NCI-H2107 (cell line): ENCODE measurements at places on chromosomes 13 and 19.

- DNase-seq = no peak
Observed at GRCh38 chr13:34522808-34523207, 419.3 kb upstream of the NBEA start.

DNA sequence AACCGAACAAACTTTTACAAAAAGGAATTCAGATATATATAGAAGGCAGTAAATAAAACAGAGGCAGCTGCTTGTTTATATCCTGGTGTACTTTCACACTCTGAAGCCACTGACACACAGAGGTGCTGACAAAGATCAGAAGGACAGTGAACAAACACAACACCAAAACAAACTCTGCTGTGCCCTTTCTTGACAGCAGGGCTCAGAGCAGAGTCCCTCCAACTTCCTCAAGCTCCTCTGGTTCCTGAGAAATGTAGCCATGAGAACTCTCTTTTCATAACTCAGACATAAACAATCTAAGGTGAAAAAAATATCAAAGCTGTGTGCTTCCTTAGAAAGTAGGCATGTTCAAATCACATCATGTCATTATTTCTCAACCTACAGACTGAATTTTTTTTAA lies 1052.8 kb upstream of the SPRY2 start:
- no peak for DNase-seq

DNA sequence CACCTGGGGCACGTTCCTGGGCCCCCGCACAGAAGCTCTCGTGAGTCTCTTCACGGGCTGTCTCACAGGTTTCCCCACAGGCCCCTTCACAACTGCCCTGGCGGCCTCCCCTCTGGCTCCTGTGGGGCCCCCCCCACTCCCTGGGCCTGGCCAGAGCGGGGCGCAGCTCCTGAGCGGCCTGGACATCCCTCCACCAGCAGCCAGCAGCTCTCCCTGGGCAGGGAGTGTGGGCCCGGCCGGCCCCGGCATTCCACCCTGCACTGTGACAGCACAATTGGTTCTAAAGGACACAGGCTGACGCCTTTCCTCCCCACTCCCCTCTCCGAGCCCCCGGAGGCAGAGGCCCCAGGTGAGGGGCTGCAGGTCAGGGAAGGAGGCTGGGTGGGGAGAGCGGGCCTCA lies 9.5 kb upstream of the TIMM13 start:
- no peak for DNase-seq

- no peak for DNase-seq
Observed at GRCh38 chr13:78129359-78129758, 210.7 kb upstream of the EDNRB start.

- no peak for DNase-seq
Observed at GRCh38 chr19:48415395-48415794, 21.9 kb downstream of the GRIN2D start.

DNA sequence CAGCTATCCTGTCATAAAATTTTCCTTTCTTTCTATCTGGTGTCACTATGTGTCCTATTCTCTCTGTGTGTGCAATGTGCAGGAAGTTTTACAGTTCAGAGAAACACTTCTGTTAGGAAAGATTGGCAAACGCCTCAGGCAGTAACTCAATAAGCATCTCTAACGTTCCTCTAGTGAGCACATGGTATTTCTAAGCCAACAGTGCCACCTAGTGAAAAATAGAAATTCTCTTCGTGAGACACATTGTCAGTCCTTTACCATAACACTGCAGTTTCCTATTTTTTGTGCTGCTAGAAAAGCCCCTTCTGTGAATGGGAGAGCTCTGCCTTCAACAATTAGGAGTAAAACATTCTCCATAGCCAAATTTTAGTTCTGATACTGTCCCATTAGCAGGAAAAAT lies 50.7 kb downstream of the ZNF723 start:
- no peak for DNase-seq

DNA sequence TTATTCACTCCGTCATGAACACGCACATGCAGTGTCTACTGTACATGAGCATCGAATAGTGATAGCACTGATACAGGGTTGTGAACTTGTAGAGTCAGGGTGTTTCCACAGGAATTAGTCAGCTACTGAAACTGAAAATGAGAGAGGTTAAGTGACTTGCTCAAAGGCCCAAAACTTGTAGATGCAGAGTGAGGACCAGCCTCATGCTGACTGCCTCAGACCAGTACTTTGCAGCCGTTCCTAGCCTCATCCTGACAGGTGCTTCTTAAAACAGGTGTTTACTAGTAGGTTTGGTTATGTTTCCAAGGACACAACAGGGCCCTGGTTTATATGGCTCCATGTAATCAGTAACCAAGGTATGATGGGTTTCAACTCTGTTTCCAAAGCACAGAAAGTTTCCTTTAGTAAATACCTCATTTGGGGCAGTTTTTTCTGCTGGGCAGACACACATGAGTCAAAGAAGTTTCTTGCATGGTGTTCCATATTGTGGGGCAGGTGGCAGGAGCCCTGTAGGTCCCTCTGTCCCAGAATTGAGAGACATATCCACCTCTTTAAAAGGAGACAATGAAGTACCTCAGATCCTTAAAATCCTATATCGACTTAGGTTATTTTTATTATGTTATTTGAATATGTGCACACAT lies 16.0 kb downstream of the FGF9 start:
- no peak for DNase-seq

DNA sequence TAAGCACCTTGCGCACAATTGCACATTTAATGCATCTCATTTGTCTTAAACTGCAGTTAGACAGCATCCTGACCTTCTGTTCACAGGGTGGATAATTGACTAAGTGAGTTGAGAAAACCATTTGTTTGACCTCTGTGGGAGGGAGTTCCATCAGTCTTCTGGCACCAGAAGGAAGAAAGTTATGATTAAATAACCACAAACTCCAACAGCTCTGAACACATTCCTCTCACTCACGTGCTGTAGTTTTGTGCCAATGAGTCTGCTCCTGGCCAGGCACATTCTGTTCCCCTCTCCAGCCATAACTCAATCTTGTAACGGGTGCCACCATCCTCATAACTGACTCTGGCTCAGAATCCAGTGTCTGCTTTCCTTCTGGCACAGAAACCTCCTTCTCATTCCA lies 817.2 kb downstream of the SLITRK1 start:
- DNase-seq = no peak

- DNase-seq = no peak
Observed at GRCh38 chr19:55452749-55453346, 8.6 kb downstream of the ISOC2 start.

DNA sequence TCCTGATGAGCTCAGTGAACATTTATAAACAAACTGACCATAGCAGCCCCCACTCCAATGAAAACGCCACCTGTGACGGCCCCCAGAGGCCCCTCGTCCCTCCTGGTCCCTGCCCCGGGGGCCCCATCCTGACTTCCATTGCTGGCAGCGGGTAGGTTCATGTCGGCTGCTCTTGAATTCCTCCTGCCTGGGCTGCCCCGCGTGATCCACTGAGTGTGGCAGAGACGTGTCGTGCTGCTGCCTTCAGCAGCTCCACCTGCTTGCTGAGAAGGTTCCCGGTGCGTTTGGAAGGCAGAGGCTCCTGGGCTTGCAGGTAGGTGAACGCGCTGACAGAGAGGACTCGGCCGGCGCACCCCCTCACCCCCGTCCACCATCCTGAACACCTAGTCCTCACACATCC lies 11.6 kb downstream of the C2CD4C start:
- DNase-seq = no peak

DNA sequence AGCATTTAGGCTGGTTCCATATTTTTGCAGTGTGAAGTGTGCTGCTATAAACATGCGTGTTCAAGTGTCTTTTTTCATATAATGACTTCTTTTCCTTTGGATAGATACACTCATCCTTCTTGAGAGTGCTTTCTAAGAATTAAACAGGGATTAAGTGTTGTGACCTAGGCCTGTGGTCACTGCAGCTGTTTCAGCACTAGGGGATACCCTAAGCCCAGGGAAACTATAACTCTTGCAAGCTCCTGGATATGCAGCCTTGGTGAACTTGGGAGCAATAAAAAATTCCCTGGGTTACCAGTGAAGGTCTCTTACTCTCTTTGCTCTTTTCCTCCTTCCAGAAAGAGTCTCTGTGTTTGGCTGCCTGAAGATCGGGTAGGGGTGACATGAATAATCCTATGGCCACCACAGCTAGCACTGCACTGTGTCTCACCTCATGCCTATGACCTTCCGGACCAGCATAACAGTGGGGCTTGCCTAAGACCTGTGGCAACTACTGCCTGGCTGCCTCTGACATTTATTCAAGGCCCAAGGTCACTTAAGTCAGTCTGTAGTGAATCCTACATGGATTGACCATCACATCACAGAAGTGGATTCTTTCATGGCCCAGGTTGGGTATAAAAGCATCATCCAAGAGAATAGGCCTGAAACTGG lies 799.7 kb downstream of the DACH1 start:
- no peak for DNase-seq

DNA sequence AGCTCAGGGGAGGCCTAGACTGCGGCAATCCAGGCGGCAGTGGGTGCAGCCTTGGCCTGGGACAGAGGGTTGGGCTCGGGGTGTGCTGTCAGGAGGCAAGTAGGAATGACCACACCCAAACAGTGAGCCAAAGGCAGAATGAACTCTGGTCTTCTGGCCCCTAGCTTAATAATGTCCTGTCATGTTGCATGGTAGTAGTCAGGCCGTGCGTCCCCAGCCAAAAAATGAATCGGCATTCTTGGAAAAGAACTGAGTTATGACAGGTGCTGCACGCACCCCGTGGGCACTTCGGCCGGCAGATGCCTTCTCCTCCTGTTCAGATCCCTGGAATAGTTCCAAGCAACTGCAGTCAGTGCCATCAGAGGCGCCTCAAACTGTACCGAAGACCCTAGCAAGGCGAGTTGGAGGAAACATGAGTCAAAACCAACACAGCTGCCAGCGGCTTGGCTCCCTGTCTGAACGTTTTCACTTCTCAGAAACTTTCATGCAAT lies 55.9 kb downstream of the ATP7B start:
- no peak for DNase-seq

DNA sequence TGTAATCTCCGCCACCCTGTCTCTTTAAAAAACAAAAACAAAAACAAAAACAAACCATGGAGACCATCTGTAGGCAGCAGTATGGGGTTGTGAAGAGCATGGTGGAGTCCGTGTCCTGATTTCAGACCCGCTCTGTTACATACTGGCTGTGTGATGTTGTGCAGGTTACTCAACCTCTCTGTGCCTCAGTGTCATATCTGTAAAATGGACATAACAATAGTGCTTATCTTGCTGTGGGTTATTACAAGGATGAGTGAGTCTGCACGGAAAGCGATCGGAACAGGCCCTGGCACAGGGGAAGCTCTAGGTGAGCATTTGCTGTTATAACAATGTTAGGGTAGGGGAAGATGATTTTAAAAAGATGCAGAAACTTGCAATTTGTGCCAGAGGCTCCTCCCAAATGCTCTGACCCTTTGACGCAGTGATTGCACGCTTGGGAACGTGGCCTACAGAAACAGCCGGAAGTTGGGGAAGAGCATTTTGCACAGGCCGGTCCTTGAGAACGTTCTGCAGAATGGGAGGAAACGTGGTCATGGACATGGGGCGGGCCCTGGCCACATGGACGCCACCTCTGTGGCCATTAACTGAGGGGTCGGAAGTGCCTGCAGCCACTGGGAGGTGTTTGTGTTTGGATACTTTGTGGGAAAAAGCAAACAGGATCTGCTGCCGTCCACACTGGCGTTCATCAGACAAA lies 15.7 kb upstream of the SELENOW start:
- DNase-seq = no peak

DNA sequence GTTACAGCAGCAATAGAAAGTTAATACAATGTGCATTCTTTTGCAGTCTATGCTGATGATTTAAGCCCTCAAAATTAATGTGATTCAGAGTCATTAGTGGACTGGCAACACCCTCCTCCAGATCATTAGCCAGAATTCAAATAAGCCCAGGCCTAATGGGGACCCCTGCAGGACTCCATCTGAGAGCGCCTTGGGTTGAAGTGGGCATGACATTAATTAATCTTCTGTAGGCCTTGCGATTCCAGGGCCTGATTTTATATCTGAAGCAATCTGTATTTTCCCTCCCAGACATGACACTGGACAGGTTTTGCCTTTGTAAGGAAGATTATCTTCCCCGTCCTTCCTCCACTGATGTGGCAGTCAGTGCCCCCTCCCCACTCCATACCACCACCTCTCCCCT lies 442.9 kb downstream of the FOXO1 start:
- no peak for DNase-seq

GRCh38 chr13:73299787-73300186 lies 241.0 kb downstream of the KLF5 start:
- no peak for DNase-seq

- DNase-seq = no peak
Observed at GRCh38 chr13:81539643-81540150, 1198.8 kb upstream of the SPRY2 start.

- DNase-seq = no peak
Observed at GRCh38 chr13:26658448-26659385, 101.2 kb downstream of the WASF3 start.

- no peak for DNase-seq
Observed at GRCh38 chr19:30430206-30430734, 58.1 kb downstream of the ZNF536 start.

GRCh38 chr13:75689686-75690085 lies 53.6 kb downstream of the LMO7 start:
- DNase-seq = no peak

- DNase-seq = no peak
Observed at GRCh38 chr13:25901460-25902376, 150.1 kb downstream of the SHISA2 start.
